ENCODE measurements at places on chromosomes 13 and 19. TPM values are rescaled to one million over a fixed set of nuclear protein-coding genes. Genes with fewer than 3 reads are reported as not detected.

The TMEM59L gene
- total RNA-seq: 0.97 TPM

- DNase-seq: peak; percentile 69
Observed at GRCh38 chr13:43698758-43699157, 88.0 kb downstream of the ENOX1 start.

DNA sequence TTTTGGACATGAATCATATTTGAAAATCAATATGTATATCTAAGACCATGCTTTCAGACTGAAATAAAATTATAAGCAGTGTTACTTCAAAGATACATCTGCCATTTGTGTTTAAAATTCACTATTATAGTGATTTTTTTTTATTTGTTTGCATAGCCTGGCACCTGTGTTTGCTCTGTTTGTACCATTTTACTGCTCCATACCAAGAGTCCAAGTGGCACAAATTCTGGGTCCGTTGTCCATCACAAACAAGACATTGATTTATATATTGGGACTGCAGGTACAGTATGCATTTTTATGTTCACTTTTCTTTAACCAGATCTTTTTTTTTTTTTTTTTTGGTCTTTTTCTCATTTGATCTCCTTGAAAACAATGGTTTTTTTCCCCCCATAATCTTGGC is 6.7 kb upstream of the GPR183 start:
- DNase-seq: no peak

The RFPL4A gene
- not detected for total RNA-seq
